Neuronal stem cell (in vitro differentiated cells): ENCODE measurements at places on chromosomes 5 and 9.

DNA sequence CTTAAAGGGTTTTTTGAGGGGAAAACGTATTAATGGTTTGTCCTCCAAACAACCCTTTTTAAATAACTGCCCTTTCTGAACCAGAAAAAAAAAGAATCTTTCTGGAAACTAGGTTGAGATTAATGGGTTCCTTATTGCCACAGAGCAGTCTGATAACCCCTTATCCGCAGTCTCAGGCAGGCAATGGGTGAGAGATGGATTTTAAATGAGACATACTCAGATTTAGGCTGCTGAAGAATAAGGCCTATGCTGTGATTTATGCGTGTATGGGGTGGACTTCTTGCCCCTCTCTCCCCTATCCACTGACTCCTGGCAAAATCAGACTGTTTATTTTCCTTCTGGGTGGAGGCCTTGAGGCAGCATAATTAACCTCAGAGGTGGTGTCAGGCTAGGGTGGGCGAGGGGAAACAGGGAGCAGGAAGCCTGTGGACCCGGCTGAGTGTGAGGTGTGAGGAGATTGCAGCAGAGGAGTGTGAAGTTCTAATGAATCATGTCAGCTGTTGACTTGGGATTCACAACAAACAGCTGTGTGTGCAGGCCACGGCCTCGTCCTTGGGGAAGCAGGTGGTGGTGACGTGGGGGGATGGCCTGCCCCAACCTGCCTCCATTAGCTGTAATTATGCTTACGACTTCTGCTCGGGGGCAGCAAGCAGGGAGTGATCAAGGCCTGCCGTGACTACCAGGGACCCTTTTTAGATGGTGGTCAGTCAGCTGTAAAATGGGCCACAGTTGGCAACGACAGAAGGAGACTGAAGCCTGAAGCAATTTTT is 196.4 kb downstream of the SEMA6A start:
- no peak overlapping the region for H3K4me3 ChIP-seq
- DNase-seq = no peak
- no peaks in the 10 kb centered on the region for H3K27me3 ChIP-seq
- H3K4me1 ChIP-seq = peaks cover 12% of the 10 kb centered on the region
- H3K36me3 ChIP-seq = no peaks in the 10 kb centered on the region
- H3K27ac ChIP-seq = no peak overlapping the region

- H3K27ac ChIP-seq = no peak overlapping the region
- DNase-seq = no peak
- H3K36me3 ChIP-seq = no peaks in the 10 kb centered on the region
- peaks cover 4% of the 10 kb centered on the region for H3K27me3 ChIP-seq
Measured at GRCh38 chr9:71769175-71770161, 1.2 kb upstream of the CEMIP2 start.

DNA sequence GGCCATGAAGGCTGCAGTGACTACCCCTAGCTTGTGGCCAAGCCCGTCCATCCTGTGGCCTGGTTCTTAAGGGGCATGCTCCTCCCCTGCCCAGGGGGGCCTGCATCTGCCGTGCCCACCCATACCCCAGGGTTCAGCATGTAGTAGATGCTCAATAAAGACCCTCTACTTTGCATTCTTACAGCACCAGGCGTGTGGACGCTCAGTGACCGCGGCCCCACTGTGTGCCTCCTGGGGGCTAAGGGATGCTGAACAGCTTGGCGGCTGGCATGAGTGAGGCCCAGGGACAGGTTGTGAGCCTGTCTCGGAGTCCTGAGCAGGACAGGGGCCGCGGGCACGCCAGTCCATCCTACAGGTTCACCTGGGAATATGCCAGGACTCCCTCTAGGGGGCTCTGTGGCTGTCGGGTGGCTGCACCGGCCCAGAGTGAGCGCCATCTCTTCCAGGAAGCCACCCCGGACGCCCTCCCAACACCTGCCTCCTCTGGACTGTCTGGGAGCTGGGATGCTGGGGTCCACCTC is 9.1 kb downstream of the NOTCH1 start:
- H3K36me3 ChIP-seq = peaks cover 42% of the 10 kb centered on the region
- no peak for DNase-seq
- H3K4me1 ChIP-seq = peaks cover 2% of the 10 kb centered on the region
- H3K27me3 ChIP-seq = no peaks in the 10 kb centered on the region
- H3K4me3 ChIP-seq = no peak overlapping the region

DNA sequence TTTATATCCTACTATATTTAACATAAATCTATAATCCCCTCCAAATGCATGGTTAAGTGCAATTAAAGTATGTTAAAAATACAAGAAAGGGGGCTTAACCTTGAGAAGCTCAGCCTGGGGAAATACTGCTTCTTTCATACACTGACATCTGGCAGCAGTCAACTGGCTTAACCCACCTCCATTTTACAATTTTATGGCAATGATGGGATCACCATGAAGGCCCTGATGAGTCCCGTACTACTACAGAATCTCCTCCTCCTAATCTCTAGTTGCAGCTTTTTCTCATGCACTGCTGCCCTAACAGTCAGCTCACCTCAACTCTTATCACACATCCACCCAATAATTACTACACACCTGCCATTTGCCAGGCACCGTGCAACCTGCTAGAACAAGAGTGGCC is 40.9 kb downstream of the ZNF608 start:
- peaks cover 7% of the 10 kb centered on the region for H3K36me3 ChIP-seq
- H3K4me3 ChIP-seq = no peak overlapping the region
- no peaks in the 10 kb centered on the region for H3K27me3 ChIP-seq
- H3K27ac ChIP-seq = no peak overlapping the region
- H3K4me1 ChIP-seq = peaks cover 41% of the 10 kb centered on the region

DNA sequence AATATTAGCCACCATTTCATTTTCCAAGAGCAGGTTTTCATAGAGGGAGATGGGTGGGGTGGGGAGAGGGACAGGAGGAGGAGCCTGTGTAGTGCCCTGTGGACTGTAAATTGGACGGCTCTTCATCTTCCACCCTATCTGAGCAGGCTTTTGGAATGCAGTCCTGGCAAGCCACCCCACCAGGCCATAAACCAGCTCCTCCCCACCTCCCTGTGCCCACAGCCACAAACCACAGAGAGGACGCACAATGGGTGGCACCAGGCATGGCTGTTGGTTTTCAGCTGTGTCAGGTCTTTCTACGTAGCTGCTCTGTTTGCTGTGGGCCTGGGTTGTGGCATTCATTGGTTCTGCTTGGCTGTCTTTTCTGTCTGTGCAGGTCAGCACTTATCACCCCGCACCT is 58.0 kb downstream of the PLAC8L1 start:
- no peak overlapping the region for H3K27ac ChIP-seq
- no peak for DNase-seq
- H3K4me3 ChIP-seq = no peak overlapping the region
- H3K27me3 ChIP-seq = peaks cover 4% of the 10 kb centered on the region

DNA sequence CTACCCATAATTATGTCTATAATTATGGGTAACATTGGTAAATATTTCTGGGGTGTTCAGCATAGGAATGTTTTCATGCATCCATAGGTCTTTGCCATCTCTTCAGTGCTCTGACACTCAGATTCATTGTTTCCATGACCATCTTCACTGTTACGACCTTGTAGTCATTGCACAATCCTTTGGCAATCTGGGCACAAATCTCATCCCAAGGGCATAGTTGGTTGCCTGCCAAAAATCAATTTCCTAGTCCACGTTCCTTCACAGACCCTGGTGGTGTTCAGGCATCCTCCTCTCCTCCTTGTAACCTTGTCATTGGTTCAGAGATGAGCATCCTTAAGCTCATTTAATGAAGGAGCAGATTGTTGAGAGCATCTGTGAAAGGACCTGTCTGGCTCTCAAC is 1400.7 kb downstream of the CDH12 start:
- no peaks in the 10 kb centered on the region for H3K36me3 ChIP-seq
- no peak for DNase-seq
- H3K4me1 ChIP-seq = no peaks in the 10 kb centered on the region
- H3K4me3 ChIP-seq = no peak overlapping the region
- no peak overlapping the region for H3K27ac ChIP-seq

- no peaks in the 10 kb centered on the region for H3K27me3 ChIP-seq
- DNase-seq = peak; percentile 18
- peaks cover 4% of the 10 kb centered on the region for H3K4me1 ChIP-seq
- H3K27ac ChIP-seq = no peak overlapping the region
- H3K4me3 ChIP-seq = peak overlapping the region; percentile 4
Measured at GRCh38 chr5:112738191-112738560, 491 bp downstream of the APC start.

GRCh38 chr9:134962973-134963364 is 45.3 kb upstream of the FCN1 start:
- H3K27me3 ChIP-seq = no peaks in the 10 kb centered on the region
- H3K27ac ChIP-seq = no peak overlapping the region
- DNase-seq = no peak

DNA sequence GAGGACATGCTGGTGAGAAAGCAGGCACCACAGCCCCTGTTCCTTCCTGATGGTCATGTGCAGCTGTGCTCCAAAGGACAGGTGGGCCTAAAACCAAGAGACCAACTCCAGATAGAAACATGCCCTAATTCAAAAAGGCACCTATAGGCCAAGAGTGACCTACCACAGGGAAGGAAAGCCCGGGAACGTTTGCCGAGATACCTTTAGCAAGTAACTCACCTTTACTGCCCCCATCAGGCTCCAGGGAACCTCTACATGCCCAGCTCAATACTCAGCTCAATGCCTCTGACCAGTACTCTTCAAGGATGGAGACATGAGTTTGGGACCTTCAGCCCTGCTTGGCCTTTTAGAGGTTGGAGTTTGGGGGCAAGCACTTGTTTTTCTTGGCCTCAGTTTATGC is 172.8 kb upstream of the FSTL4 start:
- no peak for DNase-seq
- H3K36me3 ChIP-seq = no peaks in the 10 kb centered on the region
- no peak overlapping the region for H3K27ac ChIP-seq
- no peak overlapping the region for H3K4me3 ChIP-seq
- no peaks in the 10 kb centered on the region for H3K27me3 ChIP-seq

DNA sequence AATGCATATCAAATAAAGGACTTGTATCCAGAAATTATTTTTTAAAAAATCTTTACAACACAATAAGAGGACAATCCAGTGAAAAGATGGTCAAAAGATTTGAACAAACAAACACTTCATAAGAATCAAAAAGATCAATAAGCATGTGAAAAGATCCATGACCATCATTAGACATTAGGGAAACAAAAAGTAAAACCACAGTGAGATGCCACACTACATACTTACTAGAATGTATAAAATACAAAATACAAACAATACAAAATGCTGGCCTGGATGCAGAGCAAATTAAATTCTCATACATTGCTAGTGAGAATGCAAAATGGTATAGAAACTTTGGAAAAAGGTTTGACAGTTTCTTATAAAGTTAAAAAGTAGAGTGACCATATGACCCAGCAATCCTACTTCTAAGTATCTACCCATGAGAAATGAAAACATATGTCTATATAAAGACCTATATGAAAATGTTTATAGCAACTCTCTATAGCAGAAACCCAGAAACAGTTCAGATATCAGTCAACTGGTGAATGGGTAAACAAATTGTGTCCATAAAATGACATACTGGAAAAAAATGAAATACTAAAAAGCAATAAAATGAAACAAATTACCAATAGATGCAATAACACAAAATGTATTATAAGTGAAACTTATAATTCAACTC is 426.1 kb downstream of the RAB3C start:
- H3K4me1 ChIP-seq = no peaks in the 10 kb centered on the region
- no peak overlapping the region for H3K27ac ChIP-seq
- DNase-seq = no peak
- H3K4me3 ChIP-seq = no peak overlapping the region

DNA sequence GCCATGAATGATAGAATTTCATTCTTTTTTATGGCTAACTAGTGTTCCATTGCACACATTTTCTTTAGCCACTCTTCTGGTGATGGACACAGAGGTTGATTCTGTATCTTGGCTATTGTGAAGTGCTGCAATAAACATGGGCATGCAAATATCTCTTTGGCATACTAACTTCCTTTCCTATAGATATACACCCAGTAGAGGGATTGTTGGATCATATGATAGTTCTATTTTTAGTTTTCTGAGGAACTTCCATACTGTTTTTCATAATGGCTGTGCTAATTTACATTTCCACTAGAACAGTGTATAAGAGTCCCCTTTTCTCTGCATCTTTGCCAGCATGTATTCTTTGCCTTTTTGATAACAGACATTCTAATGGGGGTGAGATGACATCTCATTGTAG is 50.4 kb upstream of the CDK5RAP2 start:
- H3K27ac ChIP-seq = no peak overlapping the region
- DNase-seq = no peak
- no peak overlapping the region for H3K4me3 ChIP-seq
- no peaks in the 10 kb centered on the region for H3K36me3 ChIP-seq
- H3K27me3 ChIP-seq = no peaks in the 10 kb centered on the region

GRCh38 chr9:105254226-105254625 is 9.8 kb downstream of the SLC44A1 start:
- no peak overlapping the region for H3K4me3 ChIP-seq
- H3K36me3 ChIP-seq = no peaks in the 10 kb centered on the region
- peak overlapping the region; percentile 14 for H3K27ac ChIP-seq
- H3K27me3 ChIP-seq = no peaks in the 10 kb centered on the region
- no peak for DNase-seq

GRCh38 chr9:98897745-98898144 is 46.0 kb upstream of the COL15A1 start:
- H3K27ac ChIP-seq = no peak overlapping the region
- H3K27me3 ChIP-seq = no peaks in the 10 kb centered on the region
- H3K4me3 ChIP-seq = no peak overlapping the region
- no peaks in the 10 kb centered on the region for H3K4me1 ChIP-seq

GRCh38 chr5:113510836-113511451 is 2.5 kb upstream of the YTHDC2 start:
- H3K27me3 ChIP-seq = no peaks in the 10 kb centered on the region
- DNase-seq = no peak
- H3K27ac ChIP-seq = no peak overlapping the region
- H3K36me3 ChIP-seq = no peaks in the 10 kb centered on the region

DNA sequence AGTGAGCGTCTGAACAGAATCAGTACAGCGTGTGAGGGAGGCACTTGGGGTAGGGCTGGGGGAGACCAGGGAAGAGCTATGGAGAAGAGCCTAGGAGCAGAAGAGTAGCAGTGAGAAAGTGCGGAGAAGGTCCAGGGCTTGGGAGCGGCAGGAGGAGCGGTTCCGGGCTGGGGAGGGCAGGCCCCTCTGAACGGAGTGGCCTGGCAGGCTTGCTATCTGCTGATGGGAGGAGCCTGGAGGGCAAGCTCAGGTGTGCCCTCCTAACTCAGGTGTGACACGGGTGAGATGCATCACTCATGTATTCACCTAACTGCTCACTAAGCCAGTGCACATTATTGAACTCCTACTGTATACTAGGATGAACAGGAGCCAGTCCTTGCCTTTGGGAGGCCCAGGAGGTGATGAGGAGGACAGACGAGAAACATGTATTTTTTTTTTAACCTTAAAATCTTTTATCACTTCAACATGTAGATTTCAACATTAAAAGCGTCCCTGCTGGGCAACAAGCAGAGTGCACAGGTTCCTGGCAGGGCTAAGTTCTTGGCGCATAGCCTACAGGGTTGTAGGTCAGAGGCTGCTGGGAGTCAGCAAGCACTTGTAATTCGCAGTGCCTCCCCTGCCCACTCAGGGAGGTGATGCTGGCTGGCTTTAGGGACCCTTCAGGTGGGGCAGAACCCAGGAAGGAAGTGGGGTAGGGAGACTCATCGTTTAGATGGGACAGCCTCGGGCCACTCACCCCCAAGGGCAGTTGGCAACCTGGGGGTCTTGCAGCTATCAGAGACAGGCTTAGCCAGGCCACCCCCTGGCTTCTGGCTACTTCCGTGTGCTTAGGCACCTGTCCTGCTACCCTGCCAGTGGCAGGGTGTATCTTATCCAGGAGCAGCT is 55.5 kb downstream of the TMOD1 start:
- H3K27ac ChIP-seq = no peak overlapping the region
- no peaks in the 10 kb centered on the region for H3K27me3 ChIP-seq
- H3K4me3 ChIP-seq = no peak overlapping the region
- DNase-seq = no peak

- no peaks in the 10 kb centered on the region for H3K36me3 ChIP-seq
- H3K4me3 ChIP-seq = no peak overlapping the region
- H3K27ac ChIP-seq = peak overlapping the region; percentile 65
- no peaks in the 10 kb centered on the region for H3K27me3 ChIP-seq
- DNase-seq = peak; percentile 29
Measured at GRCh38 chr5:57696389-57696769, 213.8 kb upstream of the ACTBL2 start.
